Activated CD8-positive, alpha-beta memory T cell treated with anti-CD3 and anti-CD28 coated beads for 1 hour (primary cell): ENCODE measurements at places on chromosomes 6 and 20.

GRCh38 chr6:39426073-39426456 is 103.6 kb upstream of the KCNK16 start:
- no peak for DNase-seq

GRCh38 chr6:134920422-134920821 is 29.5 kb downstream of the ALDH8A1 start:
- DNase-seq = no peak

GRCh38 chr6:113967777-113968176 is 3.2 kb downstream of the HDAC2 start:
- no peak for DNase-seq

GRCh38 chr6:133396233-133396983 is 155.3 kb downstream of the EYA4 start:
- no peak for DNase-seq

DNA sequence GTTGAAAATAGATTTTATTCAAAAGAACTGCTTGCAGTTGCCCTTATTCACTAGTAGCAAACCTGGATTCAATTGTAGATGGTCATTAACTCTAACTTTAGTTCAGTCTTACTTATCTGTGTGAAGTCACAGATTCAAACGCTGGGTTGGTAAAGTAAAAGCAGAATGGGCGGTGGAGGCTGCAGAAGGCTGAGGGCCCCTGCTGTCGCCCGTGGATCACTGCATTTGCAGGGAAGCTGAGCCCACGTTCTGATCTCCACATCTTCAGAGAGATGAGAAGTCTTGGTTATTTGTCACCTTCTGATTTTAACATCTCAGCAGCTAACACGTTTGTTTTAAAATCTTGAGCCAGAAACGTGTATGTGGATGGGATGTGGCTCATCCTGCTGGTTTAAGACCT is 75.1 kb downstream of the SNX9 start:
- DNase-seq = no peak

GRCh38 chr6:71197267-71197666 is 91.3 kb upstream of the OGFRL1 start:
- no peak for DNase-seq

DNA sequence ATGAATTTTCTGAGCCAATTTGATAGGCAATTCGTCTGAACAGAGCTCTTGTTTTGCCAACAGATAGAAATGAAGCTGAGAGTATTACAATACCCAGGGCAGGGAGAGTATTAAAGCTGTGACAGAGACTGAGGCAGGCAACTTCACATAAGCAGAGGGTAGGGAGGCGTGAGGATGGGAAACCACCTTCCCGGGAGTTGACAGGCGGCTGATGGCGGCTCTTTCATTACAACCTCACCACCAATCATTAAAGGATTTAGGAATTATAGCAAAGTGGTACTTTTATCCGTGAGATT is 73.3 kb downstream of the CD83 start:
- no peak for DNase-seq

GRCh38 chr20:5973971-5974370 is 23.5 kb downstream of the MCM8 start:
- DNase-seq = no peak

- no peak for DNase-seq
These were observed 9.2 kb downstream of the SPATA2 start for GRCh38 chr20:49906101-49906604.

DNA sequence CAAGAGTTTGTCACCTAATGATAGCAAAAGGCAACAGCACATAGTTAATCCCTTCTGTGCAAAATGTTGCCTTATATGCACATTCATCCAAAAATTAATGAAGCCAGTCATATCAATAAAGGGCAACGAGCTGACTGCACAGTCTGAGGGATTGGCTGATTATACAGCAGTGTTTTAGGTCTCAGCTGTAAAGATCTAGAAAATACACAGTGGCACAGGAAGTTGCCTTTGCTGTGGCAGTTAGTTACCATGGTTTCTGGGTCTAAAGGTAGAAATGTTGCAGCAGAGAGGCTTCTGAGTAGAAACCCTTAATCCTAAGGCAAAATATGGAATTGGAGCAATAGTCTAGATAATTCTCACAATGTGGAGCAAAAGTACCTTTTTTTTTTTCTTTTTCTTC is 89.7 kb downstream of the SMPDL3A start:
- no peak for DNase-seq

GRCh38 chr6:45554591-45554990 is 176.9 kb upstream of the SUPT3H start:
- no peak for DNase-seq

- DNase-seq = no peak
These were observed 60.2 kb downstream of the SLC22A23 start for GRCh38 chr6:3396503-3397180.

DNA sequence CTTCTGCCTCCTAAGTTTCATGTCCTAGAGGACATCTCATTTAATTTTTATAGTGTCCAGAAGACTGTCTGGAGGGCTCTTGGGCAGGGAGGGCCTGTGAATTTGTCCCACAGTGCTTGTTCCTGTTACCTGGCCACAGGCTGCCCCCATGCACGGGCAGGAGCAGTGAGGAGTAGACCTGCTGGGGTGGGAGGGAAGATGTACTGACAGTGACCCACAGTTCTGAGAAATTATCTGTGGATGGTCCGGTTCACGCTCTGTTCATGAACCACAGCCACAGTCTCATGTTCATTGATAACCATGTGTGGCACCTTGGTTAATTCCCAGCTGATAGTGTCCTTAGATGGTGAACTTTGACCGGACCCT is 18.8 kb upstream of the ZNF831 start:
- DNase-seq = no peak

- DNase-seq = no peak
These were observed 879.7 kb upstream of the GJE1 start for GRCh38 chr6:141252828-141253608.

DNA sequence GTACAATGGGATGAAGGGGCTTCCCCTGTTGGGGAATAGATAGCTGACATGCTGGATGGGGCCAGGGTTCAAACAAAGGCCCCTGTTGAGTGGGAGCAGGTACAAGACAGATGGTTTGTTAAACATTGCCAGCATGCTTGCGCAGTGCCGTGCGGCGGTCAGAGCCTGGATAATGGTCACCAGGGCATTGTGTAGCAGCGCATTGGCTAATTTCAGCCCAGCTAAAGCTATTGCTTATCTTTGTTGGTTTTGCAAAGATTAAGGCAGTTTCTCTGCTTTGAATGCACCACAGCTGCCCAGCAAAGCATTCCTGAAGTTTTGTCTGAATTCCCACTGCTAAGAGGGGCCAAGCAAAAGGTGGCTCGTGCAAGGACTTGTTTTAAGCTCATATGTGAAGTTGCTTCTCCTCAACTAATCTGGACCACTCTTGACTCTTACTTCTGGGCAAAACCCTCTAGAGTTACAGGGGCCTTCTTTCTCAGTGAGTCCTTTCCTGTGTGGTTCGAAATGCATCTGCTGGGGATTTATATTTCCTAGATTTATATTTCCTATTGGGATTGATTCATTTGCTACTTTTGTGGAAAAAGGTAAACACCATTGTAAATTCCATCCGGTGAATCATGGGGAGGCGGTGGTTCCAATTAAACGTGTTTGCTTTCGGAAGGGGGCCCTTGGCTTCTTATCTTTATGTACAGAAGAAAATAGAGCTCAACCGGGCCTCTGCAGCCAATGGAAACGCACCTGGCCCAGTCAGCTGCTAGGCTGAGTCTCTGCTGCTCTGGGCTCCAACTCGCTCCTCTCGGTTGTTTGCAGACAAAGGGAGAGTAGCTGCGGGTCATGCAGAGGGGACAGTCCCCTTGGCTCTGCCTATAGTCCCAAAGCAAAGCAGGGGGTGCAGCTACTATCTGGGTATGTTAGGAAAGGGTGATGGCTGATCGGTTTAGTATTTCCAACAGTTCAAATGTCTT is 72.1 kb downstream of the FOXA2 start:
- DNase-seq = no peak

GRCh38 chr6:122381494-122382265 is 17.8 kb upstream of the HSF2 start:
- peak; percentile 14 for DNase-seq

DNA sequence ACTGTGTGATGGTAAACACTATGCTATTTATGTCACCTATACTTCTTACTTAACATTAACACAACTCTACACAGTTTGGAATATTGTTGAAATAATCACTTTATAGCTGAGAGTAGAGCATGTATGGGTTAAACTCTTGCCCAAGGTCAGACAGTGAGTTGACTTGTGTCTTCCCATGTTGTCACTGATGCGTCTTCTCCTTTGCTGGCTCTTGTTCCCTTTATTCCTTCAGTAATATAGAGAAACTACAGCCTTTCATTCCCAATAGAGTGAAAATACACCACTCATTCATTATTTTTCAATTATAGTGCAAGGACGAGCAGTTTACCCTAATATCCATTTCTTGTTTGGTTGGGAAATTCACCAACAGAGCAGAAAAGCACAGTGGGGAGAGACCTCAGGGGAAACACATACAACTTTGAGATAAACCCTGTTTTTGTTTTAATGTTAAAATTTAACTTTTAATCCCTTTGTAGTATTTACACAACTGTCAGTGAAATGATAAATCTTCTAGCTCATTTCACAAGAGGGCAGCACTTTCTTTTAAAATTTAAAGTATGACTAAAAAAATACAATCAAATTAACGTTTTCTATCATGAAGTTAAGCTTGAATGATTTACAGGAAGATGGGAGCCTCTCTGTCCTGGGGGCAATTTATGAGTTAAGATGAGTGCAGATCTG is 363.0 kb downstream of the UTRN start:
- no peak for DNase-seq

GRCh38 chr6:87944541-87944954 is 103.1 kb upstream of the SPACA1 start:
- DNase-seq = no peak

- DNase-seq = no peak
These were observed 42.7 kb upstream of the BLCAP start for GRCh38 chr20:37570419-37570818.

- DNase-seq = no peak
These were observed 60.9 kb downstream of the SAMD3 start for GRCh38 chr6:130161683-130162404.

DNA sequence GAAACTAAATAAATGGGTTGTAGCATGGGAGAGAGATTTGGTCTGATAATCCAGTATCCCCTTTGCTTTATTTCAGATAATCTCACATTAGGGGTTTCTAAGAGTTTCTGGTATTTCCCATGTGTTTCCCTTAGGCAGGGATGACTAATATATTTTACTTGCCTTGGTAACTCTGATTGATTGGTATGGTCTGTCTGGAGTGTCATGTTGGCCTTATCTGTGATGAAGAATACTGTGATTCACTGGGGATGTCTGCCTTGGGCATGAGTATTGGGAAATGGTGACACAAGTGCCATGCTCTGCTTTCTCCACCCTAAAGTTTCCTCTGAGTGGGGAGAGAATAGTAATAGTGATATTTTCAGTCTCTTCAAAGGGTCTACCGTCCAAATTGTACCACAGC is 10.1 kb downstream of the SLC22A2 start:
- DNase-seq = no peak

- no peak for DNase-seq
These were observed 65.5 kb downstream of the PTPRT start for GRCh38 chr20:43124241-43124640.

GRCh38 chr6:803191-803977 is 110.4 kb upstream of the EXOC2 start:
- DNase-seq = no peak

DNA sequence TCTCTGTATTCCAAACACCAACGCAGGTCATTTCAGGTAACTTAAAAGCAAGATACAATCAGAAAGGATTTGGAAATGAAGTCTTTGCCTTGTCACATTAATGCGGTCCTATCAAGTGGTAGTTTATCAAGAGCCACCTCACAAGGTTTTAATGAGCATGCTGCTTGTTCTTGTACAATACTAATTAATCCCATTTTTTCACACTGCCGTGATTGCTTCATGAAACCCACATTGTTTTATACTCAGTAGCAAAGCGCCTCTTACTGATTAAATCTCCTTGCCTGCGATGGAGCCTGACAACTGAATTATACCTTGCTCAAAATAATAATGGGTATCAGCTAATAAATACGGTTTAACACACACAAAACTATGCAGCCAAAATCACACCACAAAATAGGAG is 234.1 kb upstream of the TSHZ2 start:
- DNase-seq = no peak

DNA sequence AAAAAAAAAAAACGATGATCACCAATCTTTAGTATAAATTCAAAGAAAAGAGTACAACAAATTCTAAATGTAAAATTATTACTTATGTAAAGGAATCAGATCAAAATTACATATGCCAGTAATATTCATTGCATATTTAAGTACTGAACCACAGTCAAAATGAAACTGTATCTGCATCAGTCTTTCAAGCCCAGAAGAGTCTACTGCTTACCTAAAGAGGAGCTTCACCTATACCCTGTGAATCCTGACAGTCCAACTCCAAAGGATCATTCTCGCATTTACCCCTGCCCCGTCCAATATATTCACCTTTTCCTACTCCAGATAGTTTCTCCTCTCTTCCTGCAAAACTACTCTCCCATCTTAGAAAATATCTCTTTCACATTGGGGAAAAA is 9.2 kb downstream of the ATG5 start:
- DNase-seq = no peak

- DNase-seq = no peak
These were observed 162.8 kb downstream of the GRM1 start for GRCh38 chr6:146191612-146192011.

DNA sequence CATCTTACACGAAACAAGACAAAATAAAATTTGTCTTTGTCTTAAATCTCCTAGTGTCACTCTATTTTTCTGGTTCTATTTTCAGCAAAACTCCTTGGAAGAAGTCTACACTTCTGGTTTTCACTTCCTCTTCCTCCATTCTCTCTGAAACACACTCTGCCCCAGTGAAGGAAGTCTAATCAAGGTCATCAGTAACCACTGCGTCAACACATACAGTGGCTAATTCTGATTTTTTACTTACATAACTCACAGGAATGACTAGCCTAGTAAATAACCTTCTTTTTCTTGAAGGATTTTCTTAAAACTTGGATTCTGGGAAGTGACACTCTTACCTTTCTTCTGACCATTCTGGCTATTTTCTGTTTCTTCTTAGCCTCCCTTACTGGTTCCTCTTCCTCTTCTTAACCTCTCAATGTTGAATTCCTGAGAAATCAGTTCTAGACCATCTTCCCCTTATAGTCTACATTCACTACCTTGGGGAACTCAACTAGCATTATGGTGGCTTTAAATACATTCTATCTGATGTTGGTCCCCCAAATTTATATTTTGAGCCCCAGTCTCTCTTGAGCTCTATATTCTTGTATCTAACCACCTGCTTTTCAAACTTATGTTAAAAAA is 37.5 kb downstream of the AIG1 start:
- no peak for DNase-seq

GRCh38 chr6:116579143-116579542 is 7.8 kb downstream of the RWDD1 start:
- no peak for DNase-seq

- no peak for DNase-seq
These were observed 121.3 kb downstream of the CDK19 start for GRCh38 chr6:110693994-110694393.

- DNase-seq = no peak
These were observed 115.5 kb downstream of the CDK19 start for GRCh38 chr6:110699780-110700179.

GRCh38 chr20:63028461-63028921 is 21.7 kb upstream of the BHLHE23 start:
- no peak for DNase-seq

GRCh38 chr6:152986978-152987377 is 4.1 kb upstream of the FBXO5 start:
- DNase-seq = no peak
